ENCODE measurements at places on chromosomes 2 and 18.

DNA sequence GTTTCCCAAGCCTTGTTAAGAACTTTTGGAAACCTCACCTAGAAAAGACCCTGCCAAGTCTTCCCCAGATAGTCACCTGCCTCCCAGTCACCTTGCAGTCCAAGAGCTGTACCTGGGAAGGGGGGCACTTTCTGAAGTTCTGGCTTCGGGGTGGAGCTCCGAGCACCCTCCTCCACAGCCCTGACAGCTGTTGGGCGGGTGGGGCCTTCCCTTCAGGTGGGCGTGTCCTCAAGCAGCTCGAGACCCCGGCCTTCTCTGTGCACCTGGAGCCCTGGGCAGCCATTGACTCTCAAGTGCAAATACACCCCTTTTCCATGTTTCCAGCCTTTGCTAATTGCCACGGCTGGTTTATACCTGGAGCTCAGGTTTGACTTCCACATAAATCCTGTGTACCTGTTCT is 37.0 kb upstream of the IGFBP5 start:
- no peak for DNase-seq

DNA sequence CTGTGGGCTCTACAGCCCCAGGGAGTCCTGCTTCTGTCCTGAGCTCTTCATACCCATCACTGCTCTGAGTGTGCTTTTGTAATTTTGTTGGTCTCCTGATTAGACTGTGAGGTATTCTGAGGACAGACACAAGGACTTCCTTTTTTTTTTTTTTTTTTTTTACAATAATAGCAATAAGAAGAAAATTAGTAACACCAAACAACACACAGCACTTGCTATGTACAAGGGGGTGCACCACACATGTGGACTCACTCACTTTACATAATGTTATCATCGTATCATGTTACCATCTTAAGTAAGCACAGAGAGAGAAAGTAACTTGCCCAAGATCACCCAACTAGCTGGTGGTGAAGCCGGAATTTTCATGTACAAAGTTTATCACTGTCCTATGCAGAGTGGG is 34.6 kb downstream of the MBP start:
- no peak for DNase-seq

DNA sequence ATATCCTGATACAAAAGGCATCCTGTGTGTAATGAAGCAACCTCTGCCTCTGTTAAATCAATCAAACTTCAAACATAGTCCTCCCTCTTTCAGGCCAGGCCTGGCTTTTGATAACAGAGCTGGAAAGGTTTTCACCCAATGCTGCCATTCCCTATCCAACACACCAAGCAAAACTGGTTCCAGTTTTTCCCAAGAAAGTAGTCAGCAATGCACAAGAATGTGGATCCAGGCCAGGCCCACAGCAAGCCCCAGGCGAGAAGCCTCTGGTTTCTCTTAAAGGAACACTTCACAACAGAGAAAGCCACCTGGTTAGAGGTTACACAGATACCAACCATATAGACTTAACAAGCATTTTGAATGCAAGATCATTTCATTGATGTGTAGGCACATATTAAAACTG is 49.2 kb upstream of the CCDC150 start:
- no peak for DNase-seq

DNA sequence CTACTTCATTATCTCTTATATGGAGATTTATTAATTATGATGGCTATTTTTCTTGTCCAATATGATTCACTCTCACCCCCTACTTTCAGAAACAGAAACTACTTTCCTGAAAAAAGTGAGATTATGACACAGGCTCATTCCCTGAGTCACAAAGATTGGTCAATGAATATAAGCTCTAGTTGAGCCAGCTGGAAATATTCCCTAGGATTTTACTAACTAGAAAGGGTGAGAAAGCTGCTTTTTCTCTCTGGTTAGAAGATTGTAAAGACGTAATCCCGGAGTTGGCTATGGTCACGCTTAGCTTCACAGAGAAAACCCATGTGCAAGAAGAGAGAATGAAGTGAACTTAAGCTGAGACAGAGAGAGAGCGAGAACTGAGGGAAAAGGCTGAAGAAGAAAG is 223.7 kb upstream of the SMAD7 start:
- no peak for DNase-seq

DNA sequence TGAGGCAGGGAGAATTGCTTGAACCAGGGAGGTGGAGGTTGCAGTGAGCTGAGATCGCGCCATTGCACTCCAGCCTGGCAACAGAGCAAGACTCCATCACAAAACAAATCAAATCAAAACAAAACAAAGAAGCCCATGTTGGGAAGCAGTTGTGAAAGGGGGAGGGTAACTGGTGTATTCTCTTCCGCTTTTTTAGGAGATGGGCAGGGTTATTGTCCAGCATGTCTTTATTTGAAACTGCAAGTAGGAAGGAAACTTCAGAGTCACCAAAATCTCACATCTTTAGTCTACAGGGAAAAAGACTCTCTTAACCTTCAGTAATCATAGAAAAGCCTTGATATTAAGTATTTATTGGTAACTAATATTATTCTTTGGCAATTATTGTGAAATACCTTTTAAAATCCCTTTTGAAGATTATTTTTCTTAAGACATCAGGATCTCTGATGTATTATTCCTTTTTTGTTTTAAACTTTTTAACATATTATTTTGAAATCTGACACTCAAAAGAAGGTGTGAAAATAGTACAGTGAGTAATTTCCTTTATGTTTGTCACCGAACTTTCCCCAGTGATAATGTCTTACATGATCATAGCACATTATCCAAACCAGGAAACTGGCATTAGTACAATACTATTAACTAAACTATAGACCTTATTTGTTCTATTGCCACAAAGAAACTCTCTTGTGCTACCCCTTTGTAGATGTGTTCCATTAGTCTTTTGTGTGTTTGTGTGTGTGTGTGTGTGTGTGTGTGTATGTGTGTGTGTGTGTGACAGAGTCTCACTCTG is 84.3 kb upstream of the LTBP1 start:
- DNase-seq = no peak

- DNase-seq = peak; percentile 11
These were observed 28.9 kb upstream of the ACTR2 start for GRCh38 chr2:65198737-65199136.

GRCh38 chr18:78144669-78145068 is 834.9 kb upstream of the SALL3 start:
- DNase-seq = no peak

DNA sequence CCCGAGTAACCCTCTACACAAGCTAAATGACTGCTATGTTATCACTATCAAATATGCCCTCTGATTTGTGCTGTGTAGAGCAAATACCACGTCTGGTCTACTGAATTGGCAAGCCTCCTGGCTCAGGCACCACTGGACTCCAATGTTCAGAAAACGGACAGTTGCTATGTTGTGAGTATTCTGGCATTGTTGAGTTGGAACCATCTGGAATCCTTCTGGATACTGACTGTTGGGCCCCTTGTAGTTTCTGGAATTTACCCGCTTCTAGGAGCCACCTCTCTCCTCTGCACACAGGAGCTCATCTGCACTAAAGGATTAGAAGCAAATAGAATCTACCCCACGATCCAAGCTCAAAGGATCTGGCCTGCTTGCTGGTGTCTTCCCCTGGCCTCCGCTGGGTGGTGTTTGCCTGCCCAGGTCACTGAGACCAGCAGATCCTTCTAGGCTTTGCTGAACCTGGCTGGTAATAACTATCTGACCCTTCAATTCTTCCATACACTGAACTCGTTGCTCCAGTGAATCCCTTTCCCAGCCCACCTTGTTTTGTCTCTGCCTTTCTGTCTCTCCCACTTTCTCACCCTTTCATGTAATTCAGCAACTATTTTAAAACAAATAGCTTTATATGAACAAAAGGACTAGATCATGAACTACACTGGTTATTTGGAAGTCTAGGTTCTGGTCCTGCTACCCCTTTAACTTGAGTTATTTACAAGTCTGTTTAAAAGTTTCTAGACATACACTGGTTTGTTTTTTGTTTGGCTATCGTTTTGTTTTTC is 2.1 kb upstream of the HAAO start:
- no peak for DNase-seq

GRCh38 chr2:223930103-223930976 is 14.8 kb downstream of the WDFY1 start:
- DNase-seq = peak; percentile 88

DNA sequence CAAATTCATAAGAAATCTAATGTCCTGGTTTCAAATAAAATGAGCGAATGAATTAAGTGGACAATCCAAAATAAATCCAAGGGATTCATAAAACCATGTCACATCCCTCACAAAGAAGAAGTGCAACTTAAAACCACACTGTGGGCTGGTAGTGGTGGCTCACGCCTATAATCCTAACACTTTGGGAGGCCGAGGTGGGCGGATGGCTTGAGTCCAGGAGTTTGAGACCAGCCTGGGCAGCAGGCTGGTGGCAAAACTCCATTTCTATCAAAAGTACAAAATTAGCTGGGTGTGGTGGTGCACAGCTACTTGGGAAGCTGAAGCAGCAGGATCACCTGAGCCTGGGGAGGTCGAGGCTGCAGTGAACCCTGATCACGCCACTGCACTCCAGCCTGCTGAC is 25.4 kb downstream of the FAM98A start:
- DNase-seq = no peak

- DNase-seq = no peak
These were observed 3.5 kb downstream of the MXD1 start for GRCh38 chr2:69918401-69918800.

- DNase-seq = no peak
These were observed 426.7 kb upstream of the SMIM21 start for GRCh38 chr18:75854174-75854573.

GRCh38 chr18:8603663-8604520 is 5.3 kb upstream of the RAB12 start:
- no peak for DNase-seq

- DNase-seq = no peak
These were observed 478 bp downstream of the CLHC1 start for GRCh38 chr2:55231546-55232083.

- DNase-seq = no peak
These were observed 351.9 kb upstream of the SMIM21 start for GRCh38 chr18:75779450-75779849.

DNA sequence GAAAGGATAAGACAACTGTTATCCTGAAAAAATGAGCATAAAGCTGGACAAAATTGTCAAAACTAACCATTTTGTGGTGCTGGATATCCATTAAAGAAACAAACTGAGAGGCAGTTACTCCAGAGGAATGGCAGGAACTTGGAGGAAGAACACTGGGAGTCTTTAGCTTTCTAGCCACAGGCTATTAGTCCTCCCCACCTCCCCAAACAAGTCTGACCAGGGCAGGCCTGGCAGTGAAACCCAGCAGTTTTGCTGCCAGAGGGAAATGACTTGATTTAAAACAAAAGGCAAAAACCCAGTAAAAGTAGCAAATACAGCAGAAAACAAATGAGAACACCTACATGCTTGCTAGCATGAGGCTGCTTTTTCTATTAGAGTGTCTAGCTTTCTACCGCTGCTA is 34.9 kb downstream of the OSBPL1A start:
- DNase-seq = no peak

DNA sequence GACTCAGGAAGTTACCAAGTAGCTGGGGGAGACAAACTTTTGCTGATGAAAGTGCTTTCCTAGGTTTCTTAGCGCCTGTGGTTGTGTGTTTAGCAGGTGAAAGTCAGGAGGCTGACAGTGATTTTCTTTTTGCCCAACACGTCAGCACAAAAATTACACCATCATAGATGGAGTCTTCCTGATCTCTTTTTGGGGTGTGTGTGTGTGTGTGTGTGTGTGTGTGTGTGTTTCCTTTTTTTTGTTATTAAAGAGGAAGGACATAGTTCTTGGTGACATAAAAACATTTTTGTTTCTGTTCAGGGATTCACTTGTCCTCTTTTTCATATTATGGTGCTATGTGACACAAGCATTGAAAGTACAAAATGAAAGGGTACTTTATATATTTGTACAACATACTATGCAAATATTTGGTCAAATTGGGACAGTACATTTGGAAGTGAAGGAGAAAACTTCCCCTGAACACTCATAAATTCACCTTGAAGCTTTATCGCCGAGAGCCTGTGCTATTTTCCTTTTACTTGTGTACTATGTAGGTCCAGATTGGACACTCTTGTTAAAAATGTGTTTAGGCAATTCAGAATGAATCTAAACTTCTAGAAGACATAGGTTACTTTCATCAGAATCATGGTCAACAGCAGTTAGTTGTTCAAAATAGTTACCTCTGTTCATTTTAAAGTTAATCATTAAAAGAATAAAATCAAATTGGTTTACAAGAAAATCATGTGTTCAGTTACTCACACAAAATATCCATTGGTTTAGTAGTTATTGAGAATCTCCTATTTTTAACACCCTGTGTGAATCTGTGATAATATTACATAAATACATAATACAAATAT is 491.9 kb downstream of the IRS1 start:
- no peak for DNase-seq

DNA sequence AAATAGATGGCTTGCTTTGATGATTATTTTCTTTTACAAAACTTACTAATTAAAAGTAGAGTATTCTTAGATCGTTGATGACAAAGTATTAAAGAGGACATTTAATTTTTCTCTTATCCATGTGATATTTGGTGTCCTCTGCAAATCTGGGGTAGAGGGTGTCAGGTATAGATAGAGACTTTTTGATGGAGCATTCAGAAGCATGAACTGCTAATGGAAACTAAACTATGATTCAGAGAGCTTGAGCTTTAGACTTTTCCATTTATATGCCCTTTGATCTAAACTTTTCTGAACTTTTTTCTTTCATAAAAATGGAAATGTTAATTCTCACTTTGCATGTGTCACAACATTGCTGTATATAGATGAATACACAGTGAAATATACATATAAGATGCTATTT is 619.7 kb downstream of the PLCL1 start:
- no peak for DNase-seq

GRCh38 chr2:225630824-225631533 is 231.5 kb downstream of the NYAP2 start:
- DNase-seq = no peak

GRCh38 chr2:29000481-29000880 is 19.4 kb downstream of the TOGARAM2 start:
- DNase-seq = peak; percentile 36

DNA sequence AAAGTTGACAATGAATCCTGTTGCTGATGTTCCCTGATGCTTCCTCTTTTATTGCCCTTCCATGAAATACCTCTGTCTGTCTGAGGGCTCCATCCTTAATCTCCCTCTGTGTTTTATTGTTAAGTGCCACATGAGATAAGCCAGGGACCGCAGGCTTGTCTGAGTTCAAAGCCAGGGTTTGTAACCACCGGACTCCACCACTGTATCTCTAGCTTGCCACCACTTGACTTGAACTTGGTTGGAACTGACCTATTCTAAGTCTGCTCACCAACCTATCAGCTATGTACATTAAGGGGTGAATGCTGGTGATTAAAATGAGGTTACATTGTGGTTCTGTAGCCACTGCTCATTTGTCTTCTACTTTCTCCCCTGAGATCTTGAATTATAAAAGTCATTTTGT is 328.5 kb upstream of the ZEB2 start:
- no peak for DNase-seq

GRCh38 chr2:170409164-170409535 is 231.2 kb downstream of the MYO3B start:
- DNase-seq = peak; percentile 75

Data from head of caudate nucleus (tissue), 42 donors.